ENCODE measurements at places on chromosomes 16 and 17.

- no peak for DNase-seq
Observed at GRCh38 chr16:3023415-3023668, 400 bp downstream of the HCFC1R1 start.

DNA sequence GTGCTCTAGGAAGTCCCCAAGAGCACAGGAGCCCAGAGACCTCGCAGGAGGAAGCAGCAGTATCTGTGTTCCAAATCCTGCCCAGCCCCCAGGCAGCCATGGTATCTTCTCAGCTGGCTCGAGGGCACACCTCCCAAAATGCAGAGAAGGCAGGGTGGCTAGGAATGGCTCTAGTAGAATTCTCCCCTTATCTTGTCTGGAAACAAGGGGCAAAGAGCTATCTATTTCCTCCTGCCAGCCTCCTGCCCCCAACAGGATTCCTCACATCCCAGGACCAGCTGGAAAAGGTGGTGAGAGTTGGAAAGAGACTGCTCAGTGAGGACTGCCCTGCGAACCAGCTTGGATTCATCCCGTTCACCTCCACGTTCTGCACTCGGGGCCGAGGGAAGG is 8.6 kb upstream of the TSPOAP1 start:
- no peak for DNase-seq

- no peak for DNase-seq
Observed at GRCh38 chr17:58268774-58269556, 11.8 kb downstream of the MPO start.

DNA sequence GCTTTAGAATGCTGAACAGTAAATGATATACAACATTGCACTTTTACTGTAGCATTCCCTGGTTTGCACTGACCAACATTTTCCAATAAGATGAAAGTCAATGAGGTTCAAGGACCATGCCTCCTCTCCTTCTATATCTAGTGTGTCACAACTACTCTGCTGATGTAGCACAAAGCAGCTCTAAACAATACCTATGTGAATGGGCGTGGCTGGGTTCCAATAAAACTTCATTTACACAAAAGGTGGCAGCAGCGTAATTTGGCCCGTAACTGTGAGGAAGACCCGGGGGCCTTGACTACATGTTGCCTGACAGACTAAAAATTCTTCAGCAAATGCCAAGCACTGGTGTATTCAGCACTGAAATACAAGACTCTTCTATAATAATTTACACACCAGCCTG is 6.5 kb downstream of the SRP68 start:
- no peak for DNase-seq

DNA sequence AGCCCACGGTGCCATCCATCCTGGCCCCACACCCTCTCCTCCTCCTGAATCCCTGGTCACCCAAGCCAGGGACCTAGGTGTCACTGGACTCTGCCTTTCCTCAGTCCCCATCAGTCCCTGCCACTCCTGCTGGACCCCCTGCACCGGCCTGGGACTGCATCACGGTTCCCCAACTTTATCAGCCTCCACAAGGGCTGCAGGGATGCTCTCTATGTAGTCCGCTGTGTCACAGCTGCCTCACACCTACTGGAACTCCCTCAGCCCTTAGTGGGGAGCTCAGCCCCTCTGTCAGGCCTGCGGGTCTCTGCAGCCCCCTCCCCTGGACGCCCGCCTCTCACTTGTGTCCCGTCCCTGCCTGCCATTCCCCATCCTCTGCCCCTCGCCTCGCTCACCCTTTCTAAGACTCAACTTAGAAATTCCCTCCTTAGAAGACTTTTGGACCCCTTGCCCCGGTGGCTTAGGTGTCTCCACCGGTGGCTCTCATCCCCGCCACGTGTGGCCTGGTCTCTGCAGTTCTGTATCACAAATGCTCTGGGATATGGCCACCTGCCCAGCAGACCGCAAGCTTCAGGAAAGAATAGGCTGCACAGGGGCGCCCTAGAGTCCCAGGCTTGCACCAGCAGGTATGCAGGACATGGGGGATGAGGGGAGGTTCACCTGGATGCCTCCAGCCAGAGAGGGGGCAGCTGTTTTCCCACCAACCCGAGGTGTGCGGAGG is 62.9 kb downstream of the PRMT7 start:
- no peak for DNase-seq

- no peak for DNase-seq
Observed at GRCh38 chr16:31083556-31083955, 5.2 kb downstream of the PRSS53 start.

GRCh38 chr17:43528988-43529814 is 16.9 kb downstream of the ETV4 start:
- DNase-seq, result no peak

DNA sequence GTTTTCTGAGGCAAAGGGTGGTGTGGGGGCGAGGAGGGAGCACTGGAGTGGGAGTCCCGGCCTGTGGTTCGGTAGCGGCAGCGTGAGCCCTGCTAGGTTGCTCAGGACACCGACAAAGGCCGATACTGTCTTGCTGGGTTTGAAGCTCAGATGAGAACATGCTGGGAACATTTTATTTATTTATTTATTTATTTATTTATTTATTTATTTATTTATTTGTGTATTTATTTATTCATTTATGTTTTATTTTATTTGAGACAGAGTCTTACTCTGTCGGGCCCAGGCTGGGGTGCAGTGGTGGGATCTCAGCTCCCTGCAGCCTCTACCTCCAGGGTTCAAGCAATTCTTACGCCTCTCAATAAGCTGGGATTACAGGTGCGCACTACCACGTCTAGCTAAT is 117.9 kb upstream of the GSE1 start:
- no peak for DNase-seq

DNA sequence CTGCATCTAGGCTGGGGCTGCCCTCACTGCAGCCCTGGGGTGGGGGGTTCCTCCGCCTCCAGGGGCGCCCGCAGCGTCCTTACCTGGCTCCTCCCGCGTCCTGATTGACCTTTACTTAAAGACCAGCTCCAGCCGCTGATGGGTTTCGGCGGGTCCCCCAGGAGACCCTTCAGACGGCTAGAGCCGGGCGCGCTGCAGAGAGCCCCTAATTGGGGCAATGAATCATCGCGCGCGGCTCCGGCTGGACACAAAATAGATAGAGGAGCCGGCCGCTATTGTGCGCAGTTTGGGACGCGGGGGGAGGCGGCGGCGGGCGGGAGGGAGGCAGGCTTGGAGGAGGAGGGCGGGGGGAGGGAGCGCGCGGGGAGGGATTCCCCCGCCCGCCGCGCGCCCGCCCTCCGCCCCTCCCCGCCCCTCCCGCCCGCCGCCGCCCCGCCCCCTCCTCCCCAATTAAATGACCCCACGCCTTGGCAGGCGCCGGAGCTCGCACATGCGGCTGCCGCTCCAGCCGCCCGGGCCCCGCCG is 56.5 kb upstream of the CIBAR2 start:
- no peak for DNase-seq

DNA sequence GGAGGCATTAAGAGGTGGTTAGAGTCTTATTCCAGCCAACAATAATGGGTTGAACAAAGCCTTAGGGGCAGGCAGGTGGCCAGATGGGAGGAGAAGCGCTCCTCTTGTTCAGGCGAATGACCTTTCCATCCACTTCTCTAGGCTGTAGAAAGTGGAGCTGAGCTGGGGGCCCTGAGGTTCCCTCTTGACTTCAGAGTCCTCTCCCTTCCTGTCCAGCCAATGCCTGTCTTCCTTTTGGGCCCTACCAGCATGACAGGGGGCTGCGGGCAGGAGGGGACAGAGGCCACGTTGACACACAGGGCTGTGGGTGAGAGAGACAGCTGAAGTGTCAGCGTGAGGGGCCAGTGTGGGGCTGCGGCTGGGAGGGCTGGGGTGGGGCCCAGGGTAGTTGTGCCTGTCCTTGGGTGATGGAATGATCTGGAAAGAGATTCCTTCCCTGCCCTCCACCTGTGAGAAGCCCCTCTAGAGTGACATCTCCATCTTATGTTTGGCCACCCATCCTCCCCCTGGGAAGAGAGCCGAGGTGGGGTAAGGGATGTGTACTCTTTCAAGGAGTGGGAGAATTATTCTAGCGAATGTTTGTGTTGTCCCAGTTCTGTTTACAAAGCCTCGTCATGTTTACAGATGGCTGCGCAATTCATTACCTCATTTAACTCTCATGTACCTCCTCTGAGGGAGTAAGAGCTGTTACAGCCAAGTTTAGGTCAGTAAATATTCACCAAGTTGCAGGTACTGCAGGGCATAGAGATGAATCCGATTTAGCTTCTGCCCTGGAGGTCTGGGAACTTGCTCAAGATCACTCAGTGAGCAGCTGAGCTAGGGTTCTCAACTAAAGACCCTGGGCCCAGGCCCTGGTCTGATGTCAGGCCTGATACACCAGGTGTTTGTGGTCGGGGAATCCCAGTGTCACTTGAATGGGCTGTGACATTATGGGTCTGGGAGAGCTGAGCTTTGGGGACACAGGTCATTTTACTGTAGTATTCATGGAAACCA is 3.3 kb downstream of the ERBB2 start:
- no peak for DNase-seq

- DNase-seq, result no peak
Observed at GRCh38 chr17:13520899-13521572, 80.7 kb downstream of the HS3ST3A1 start.

DNA sequence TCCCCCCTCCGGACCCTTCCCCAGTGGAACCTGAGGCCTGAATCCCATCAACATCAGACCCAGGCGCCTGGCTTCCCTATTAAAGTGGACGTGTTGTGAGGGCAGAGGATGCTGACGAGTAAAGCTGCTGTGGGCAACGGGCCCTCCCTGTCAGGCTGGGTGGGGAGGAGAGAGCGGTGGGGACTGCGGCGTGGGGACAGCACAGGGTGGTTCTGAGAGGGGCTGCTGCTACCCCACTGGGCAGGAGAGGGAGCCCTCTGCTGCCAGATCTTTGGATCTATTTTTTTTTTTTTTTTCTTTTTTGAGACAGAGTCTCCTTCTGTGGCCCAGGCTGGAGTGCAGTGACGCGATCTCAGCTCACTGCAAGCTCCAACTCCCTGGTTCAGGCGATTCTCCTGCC is 5.9 kb downstream of the CA5A start:
- no peak for DNase-seq

DNA sequence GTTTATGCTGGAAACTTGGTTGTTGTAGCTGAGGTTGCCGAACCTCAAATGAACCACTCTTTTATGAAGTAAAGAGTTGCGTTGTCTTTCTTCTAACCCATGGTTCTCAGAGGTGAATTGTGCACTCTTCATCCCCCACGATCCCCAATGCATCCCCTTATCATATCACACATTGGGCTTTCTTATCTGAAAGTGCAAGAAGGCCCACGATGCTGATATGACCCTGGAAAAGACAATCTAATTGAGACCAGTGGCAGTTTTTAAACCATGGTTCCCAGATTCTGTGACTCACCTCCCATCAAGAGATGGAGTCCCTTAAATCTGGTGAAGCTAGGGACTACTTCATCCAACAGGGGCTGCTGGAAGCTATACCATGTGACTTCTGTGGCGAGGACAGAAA is 156.3 kb upstream of the IRX3 start:
- DNase-seq, result no peak

GRCh38 chr16:67257486-67258160 is 8.8 kb downstream of the SLC9A5 start:
- DNase-seq, result no peak

DNA sequence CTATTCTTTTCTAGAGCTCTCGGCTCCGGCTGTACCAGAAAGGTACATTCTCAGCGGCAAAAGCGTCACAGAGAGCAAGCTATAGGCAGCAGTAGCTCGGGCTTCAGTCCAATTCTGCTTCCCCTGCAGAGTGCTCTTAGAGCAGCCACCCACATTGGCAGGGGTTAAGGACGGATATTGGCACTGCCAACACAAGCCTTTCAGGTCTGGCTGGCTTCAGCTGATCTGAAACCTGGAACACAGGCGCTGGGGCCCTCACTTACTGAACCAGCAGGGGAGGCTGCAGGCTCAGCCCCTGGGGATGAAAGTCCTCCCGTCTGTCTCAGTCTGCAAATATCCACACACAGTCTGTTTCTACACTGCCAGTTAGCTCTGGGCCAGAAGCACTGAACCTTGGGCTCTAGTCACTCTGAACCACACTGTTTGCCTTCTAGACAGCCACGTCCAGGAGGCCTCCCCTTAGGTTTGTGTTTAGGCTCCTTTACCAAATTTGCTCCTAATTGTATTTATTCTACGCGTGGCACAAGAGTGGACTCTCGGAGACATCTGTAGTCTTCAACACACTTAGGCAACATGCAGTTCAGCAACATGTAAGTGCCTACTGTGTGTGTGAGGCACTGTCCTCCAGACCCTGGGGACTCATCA is 40.1 kb downstream of the HIC1 start:
- no peak for DNase-seq

DNA sequence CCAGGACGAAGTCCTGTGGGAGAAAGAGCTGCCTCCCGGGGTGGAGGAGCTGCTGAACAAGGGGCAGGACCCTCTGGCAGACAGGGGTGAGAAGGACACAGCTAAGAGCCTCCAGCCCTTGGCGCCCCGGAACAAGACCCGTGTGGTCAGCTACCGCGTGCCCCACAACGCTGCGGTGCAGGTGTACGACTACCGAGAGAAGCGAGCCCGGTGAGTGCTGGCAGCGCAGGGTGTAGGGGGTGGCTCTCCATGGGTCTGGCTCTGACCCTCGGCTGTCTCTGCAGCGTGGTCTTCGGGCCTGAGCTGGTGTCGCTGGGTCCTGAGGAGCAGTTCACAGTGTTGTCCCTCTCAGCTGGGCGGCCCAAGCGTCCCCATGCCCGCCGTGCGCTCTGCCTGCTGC is 21.4 kb downstream of the MVP start:
- no peak for DNase-seq
